CD4-positive, alpha-beta memory T cell (primary cell): ENCODE measurements at places on chromosomes 13 and 19.
A peak's percentile ranks its signal among the peaks of the same experiment; 100 is the strongest.

- H3K4me1 ChIP-seq: no peaks in the 10 kb centered on the region
- no peak overlapping the region for H3K27ac ChIP-seq
- DNase-seq: no peak
- no peaks in the 10 kb centered on the region for H3K27me3 ChIP-seq
- no peaks in the 10 kb centered on the region for H3K36me3 ChIP-seq
- no peak overlapping the region for H3K4me3 ChIP-seq
Observed at GRCh38 chr19:42628411-42629140, 33.9 kb upstream of the CEACAM8 start.

- H3K4me3 ChIP-seq: no peak overlapping the region
- peak; percentile 59 for DNase-seq
- peaks cover 27% of the 10 kb centered on the region for H3K36me3 ChIP-seq
- peak overlapping the region; percentile 34 for H3K27ac ChIP-seq
- peaks cover 93% of the 10 kb centered on the region for H3K4me1 ChIP-seq
Observed at GRCh38 chr19:49552749-49553148, 24.9 kb downstream of the RCN3 start.

GRCh38 chr13:60120617-60121336 is 43.0 kb downstream of the DIAPH3 start:
- H3K4me1 ChIP-seq: no peaks in the 10 kb centered on the region
- no peaks in the 10 kb centered on the region for H3K36me3 ChIP-seq
- no peak overlapping the region for H3K4me3 ChIP-seq

DNA sequence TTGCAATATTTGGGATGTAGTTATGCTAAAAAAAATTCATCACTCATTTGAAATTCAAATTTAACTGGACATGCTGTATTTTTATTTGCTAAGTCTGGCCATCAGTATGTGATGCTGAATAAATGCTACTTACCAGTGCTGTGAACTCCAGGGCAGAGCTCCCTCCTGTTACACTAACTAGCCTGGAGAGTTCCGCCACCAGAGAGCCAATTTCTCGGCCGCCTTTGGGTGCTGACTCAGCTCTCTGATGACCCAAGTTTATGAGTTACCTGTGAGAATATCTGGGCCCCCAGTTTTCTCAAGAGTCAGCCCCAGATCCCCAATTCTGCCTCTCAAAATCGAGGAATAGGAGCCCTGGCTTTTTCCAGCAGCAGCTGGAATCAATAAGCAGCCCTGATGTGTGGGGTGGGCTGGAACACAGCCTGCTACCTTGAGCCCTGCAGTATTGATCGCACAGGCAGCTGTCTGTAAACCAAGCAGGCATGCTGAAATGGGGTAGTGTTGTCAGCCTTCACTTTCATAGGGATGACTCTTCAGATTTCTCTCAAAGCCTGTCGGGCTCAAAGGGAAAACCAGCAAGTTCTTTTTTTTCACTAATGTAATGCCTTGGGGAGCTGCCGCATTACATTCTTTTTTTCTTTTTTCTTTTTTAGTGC is 113.7 kb downstream of the DNAJC15 start:
- H3K27ac ChIP-seq: no peak overlapping the region
- no peaks in the 10 kb centered on the region for H3K27me3 ChIP-seq
- H3K4me1 ChIP-seq: no peaks in the 10 kb centered on the region
- DNase-seq: no peak
- H3K4me3 ChIP-seq: no peak overlapping the region
- H3K36me3 ChIP-seq: no peaks in the 10 kb centered on the region
